Activated T-helper 1 cell treated with Interleukin-2 at 50 U/mL for 16 hours (primary cell): ENCODE measurements at places on chromosomes 7 and 10.

- no peak for DNase-seq
Observed at GRCh38 chr7:43767311-43767710, 8.8 kb downstream of the BLVRA start.

GRCh38 chr10:128097783-128098182 is 28.4 kb downstream of the MKI67 start:
- no peak for DNase-seq

DNA sequence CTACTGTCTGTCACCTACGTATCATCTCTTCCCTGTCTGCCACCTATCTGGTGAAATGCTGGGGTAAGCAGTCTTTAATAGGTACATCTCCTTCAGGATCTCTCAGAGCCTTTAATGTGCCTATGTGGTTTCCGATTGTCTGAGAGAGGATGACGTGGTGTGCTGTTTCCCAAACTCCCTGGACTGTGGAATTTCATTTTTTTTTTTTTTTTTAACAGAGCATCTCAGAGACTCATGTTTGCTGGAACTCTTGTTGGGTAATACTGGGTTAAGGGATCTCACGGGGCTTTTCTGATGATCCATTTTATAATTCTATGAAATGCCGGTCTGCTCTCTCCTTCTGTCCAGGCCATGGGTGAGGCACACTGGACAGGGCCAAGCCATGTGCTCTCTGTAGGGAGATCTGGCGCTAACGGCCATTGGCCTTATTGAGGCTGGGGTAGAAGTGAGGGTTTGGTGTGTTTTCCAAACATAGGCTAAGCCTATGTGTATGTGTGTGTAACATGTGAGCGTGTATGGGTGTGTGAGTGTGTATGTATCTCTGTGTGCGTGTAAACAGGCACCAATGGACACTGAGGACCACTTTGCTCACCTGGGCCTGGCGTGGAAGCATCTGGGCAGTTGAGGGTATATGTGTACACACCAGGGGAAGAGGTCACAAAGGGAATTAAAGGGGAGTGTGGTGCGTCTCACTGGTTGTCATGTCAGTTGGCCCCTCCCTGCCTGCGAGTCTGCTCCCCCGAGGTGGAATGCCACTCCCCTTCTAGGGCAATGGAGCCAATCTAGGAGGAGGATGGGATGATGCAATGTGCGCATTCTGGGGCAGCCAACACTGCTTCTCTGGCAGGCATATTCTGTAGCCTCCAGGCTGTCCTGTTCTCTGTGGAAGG is 7.8 kb downstream of the ADRA2A start:
- DNase-seq = no peak

DNA sequence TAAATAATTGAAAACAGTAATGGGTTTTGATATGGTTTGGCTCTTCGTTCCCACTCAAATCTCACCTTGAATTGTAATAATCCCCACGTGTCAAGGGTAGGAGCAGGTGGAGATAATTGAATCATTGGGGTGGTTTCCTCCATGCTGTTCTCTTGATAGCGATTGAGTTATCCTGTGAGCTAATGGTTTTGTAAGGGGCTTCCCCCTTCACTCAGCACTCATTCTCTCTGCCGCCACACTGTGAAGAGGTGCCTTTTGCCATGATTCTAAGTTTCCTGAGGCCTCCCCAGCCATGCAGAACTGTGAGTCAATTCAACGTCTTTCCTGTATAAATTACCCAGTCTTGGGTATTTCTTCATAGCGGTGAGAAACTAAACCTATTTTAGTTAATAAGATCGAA is 551.7 kb upstream of the POT1 start:
- DNase-seq = no peak

- DNase-seq = no peak
Observed at GRCh38 chr10:88901206-88901983, 21.4 kb downstream of the STAMBPL1 start.

GRCh38 chr10:103451831-103452505 is at the start of gene CALHM2:
Gene CALHM2, minus strand, starts transcription at chr10:103452370. Its CDS starts 2,429 bp downstream, at chr10:103449941.
- peak; percentile 39 for DNase-seq

GRCh38 chr7:28658381-28658780 is 246.1 kb downstream of the CREB5 start:
- DNase-seq = no peak

DNA sequence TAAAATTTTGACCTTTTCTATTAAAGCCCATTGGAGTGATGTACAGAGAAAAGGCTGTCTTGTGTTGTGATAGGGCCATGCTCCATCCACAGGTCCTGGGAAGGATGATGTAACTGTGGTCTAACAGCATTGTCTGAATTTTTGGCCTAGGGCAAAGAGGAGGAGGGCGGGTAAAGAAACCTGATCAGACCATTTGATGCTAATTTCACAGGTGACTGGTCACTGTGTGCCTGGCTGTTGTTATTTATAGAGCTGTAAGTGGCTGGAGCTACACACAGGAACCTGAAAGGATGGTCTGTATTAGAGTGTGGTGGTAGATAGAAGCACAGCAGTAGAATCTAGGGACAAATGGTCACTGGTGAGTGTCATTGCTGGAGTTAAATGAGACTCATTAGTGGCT is 182.1 kb downstream of the AUTS2 start:
- DNase-seq = no peak

DNA sequence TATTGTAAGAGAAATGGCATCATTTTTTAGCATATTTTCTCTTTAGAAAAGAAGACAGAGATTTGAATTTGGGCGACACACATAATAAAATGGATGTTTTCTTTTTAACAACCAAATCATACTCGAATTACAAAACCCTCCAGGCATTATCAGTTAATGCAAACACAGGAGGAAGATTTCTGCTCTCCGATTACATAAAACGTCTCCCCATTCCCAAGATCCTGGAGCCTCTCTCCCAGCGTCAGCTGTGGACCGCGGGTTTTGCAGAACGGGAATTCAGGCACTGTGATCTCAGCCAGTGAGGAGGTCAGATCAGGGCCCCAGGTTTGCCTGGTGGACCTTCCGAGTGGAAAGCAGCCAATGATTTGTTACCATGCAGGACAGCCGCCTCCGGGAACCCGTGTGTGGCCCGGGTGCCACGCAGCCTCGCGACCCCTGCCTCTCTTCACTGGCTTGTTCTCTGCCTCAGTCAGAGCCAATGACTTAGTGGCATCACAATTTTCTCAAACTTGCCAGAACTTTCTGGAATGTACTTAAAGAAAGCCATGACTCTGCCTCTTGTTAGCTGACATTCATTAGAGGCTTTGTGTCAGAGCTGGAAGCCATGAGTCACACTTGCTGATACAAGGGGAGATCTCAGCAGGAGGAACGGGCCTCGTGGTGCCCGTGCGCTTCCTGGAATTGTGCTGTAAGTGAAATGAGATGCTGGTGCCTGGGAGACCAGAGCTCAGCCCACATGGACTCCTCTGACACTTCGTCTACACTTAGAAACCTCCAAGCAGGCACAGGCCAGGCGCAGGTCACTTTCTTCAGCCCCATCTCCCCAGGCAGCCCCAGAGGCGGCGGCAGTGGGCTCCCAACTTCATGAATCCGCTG is 246.1 kb downstream of the KLF6 start:
- no peak for DNase-seq

DNA sequence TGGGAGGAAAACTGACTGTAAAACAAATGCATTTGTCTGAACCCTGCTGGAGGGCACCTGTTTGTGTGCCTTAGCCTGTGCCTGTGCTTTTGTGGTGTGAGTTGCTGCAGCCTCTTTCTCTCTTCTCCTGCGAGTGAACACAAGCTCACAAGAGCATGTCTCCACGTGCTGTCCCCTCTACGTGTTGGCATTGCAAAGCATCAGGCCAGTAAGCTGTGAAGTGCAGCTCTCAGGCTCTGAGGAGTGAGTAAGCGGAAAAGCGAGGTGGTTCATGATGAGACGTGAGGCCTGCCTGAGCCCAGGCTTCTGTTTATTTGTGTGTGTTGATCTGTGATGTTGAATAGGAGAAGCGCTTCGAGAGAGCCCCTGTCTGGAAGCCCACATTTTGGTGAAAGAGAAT is 85.6 kb upstream of the PDCD4 start:
- DNase-seq = no peak
